ENCODE measurements at places on chromosomes 7 and 10.

GRCh38 chr10:83603708-83604107 lies 535.6 kb upstream of the GHITM start:
- no peak for DNase-seq

- no peak for DNase-seq
Observed at GRCh38 chr10:45592926-45593325, 79.6 kb downstream of the ZFAND4 start.

DNA sequence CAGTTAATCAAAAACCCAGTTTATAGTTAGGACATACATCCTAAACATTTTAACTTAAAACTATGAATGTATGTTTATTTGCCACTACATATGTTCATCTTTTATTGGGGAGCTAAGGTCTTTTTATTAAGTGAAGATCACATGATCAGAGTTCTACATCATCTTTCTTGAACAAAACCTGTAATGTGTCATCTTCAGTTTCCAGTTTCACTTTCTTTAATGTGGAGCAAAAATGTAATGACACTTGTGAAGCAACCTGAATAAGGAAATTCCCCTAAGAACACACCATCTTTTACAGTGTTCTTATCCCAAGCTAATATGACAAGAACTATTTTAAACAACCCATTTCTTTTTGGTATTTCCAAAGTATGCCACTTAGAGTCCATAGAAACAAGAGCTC lies 166.7 kb upstream of the BET1 start:
- no peak for DNase-seq

DNA sequence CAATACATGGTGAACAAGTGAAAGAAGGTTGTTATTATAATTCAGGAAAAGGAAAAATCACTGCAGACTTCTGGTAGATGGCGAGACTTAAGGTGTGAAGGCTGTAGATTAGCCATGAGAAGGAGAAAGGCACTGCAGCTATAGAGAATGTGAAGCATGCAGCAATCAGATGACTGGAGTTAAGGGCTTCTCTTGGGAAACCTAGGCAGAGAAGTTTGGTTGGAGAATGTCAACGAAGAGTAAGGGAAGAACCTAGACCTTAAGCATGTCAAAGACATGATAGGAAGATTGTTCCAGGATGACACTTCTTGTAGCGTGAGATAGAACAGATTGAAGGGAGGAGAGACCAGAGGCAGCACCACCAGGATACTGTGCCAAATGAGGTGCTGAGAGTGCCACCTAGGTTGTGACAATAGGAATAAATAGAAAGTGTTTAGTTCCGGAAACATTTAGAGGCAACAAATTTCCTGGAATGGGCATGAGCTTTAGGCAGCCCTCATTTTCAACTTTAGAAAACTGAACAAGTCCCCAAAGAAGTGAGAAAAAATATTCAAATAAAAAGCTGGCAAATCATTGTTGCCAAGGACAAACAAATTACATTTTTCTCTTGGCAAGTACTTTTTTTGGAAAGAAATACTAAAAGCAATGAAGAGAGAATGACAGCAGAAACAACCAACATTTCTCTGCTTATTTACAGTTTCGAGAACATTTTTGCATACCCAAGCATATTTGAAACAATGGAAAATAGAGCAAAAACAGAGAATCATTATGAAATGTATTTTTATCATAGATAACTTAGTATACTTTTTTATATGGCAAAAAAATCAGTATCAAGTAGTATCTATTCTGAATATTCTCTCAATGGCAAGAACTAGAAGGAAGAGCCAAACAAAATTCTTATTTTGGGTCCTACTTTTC lies 4.9 kb downstream of the LRRC17 start:
- no peak for DNase-seq
